ENCODE measurements at places on chromosomes 11 and 22.

GRCh38 chr11:84224042-84224441 is 937.9 kb upstream of the CCDC90B start:
- no peak for DNase-seq

GRCh38 chr22:47540011-47540410 is 777.6 kb downstream of the TBC1D22A start:
- DNase-seq, result no peak

- DNase-seq, result no peak
Measured at GRCh38 chr22:20964090-20964798, 2.8 kb upstream of the AIFM3 start.

DNA sequence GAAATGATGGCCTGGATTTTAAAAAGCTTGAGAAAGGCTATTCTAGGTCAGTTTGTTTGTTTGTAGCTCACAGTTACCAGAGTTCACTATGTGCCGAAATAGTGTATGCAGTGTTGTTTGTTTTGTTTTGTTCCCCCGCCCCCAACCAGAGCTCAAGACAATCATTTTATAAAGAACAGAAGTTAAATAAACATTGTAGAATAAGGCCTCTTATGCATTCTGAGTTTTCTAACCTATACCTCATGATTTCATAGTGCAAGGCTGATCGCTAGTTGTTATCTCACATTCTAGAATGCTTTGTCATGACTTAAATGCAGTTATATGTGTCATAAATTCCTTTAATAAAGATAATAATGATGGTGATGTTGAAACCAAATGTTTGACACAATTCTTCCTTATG is 7.8 kb downstream of the KCNA4 start:
- no peak for DNase-seq

GRCh38 chr22:30128511-30128910 is 48.2 kb downstream of the HORMAD2 start:
- no peak for DNase-seq

DNA sequence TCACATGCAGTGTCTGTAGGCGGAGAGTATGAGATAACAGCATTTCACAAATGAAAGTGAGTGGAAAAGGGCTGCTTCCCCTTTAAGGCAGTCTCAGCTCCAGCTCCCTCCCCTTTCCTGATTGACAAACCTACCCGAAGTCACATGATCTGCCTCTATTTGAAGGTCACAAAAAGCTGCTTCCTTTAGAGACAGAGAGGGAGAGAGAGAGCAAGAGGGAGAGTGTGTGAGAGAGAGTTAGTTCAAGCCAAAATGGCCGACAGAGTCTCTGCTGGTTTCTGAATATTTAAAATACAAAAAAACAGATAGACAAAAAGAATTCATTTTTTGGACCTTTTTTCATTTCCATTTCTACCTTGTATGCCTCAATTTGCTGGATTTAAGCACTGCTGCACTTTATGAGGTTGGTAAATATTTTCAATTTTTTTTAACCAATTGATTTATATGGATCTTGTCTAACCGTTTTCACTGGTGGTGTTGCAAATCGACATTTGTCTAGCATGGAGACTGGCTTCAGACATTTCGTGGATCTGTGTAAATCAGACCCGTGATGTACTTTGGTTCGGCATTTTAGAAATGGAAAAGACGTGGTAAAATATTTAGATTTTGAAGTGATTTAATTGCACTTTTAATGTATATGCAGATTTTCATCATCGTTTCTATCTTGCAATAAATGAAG is at the start of gene TNRC6B:
Gene TNRC6B (plus strand): TSS at position 188 of the 679 bp plus-strand sequence. CDS start 211 bp downstream, at position 399.
- peak; percentile 92 for DNase-seq

- DNase-seq, result no peak
Measured at GRCh38 chr11:77302752-77303151, 1.3 kb upstream of the GDPD4 start.

DNA sequence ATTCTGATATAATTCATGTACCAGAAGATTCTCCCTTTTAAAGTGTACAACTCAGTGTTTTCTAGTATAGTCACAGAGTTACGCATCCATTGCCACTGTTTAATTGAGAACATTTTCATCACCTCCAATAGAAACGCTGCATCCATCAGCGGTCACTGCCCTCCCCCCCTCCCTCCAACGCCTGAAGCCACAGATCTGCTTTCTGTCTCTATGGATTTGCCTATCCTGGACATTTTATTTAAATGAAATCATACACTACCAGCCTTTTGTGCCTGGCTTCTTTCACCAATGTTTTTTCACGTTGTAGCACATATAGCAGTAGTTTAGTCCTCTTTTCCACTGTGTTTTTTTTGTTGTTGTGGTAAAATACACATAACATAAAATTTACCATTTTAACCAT is 22.8 kb downstream of the TCP11L1 start:
- no peak for DNase-seq

DNA sequence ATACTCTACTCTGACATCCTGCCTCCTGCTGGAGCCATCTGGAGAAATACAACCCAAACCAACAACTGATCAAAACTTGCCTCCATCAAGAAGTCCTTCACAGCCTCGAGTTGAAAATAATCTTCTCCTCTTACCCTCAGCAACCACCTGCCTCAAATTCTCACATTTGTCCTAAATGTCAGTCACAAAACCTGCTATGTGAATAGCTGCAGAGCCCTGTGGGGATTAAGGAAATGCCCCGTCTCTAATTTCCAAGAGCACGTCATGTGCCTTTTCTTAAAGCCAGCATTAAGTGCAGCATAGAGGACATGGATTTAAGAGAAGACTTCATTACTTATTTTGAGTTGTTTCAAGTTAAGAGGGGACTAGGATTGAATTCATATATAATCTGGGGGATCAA is 105.9 kb downstream of the TRPC6 start:
- no peak for DNase-seq

- DNase-seq, result no peak
Measured at GRCh38 chr22:26302726-26303125, 126.3 kb upstream of the ASPHD2 start.

DNA sequence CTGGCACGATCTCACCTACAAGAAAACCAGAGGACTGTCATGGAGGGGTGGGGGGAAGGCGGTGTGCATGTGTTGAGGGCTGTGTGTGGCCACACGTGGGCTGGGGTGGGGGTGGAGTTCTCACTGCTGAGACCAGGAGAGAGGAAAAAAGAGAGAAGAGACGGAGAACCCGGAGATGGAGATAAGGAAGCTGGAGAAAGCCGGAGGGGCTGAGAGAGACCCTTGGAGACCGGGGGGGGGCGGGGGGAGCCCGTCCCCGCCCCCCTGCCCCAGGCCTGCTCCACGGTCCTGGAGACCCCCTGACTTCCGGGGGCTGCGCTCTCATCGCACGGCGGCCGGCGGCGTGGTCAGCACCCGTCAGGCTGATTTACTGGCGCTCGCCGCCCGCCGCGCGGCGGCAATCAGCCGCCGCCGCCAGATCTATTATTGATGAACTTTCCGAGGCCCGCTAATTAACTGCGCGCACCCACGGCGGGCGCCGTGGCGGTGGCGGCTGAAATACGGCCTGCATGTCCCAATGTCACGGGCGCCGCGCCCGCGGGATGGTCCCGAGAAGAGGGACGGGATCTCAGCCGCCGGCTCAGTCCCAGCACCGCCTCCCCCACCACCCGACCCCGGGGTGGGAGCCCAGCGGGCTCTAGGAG is 187.4 kb downstream of the MN1 start:
- no peak for DNase-seq

DNA sequence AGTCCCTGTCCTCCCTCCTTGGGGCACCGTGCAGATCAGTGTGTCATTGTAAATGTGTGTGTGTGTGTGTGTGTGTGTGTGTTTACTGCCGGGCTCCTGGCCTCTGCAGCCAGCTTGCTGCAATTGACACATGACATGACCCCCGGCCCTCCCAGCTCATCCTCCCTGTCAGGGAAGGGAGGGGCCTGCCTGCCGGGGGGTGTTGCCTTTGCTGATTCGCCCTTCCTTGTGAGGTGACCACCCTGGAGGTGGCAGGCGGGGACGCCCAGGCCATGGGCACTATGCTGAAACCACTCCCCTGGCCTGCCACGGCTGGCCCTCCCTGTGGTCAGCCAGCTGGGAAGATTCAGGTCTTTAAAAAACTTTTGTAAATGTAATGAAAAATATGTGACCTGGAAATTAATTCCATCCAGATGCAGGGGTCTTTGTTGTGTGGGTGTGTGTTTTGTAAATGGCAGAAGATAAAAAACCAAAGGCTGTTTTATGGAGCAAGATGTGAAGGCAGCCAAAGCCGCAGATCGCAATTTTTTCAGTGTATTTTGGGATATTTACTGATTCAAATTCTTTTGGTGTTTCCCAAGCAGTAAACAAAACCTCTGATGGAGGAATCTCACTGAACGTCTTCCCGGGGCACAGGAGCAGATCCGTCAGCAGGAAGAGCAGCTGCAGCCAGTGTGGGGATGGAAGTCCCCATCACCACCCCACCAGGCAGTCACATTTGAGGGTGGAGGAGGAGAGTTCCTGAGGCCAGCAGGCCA is 23.2 kb downstream of the SHISAL1 start:
- no peak for DNase-seq

DNA sequence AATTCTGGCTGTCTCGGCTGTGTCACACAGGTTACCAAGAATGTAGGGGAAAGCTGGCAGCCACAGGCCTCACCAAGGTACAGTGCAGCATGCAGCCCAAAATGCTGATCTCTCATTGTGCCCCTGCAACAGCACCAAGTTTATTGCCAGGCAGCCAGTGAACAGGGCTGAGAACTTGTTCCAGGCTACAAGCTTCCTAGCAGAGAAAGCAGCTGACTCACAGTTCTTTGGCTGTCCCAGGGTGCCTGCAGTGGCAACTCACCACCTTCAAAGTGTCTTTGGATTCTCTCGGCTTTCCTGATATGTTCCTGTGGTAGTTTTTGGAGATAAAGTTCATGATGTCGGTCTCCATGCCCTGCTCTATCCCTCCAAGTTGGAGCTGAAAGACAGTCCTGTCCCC is 719.1 kb upstream of the ANO3 start:
- DNase-seq, result no peak

GRCh38 chr11:103420593-103420992 is 311.4 kb downstream of the DYNC2H1 start:
- no peak for DNase-seq

DNA sequence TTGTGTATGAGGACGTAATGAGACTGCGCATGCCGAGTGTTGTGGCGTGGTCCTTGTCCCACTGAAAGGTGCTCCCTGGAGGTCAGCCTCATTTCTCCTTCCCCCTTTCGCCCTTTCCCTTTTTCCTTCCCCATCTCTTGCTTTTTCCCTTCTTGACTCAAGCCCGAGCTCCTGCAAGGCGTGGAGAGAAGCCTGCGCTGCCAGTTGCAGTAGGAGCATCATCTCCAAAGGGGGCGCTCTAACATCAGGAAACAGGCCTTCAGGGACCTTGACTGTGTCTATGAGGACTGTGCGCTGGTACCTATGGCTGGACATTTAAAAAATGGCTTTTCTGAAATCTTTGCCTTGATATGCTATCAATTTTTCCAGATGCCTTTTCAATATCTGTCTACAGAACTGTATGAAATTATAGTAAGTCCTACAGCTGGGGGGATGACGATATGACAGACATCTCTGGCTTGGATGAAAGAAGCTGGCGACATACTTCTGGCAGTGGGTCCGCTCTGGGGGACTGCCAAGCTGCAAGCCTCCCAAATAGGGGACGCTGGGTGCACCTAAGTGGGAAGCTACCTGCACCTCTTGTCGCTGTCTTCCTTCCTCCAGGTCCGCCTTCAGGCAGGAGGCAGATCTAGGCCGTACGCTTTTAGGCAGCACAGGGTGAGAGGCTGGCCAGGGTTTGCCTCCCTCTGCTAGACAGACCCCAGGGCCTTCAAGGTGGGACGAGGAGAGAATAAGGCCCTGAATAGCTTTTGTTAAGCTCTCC is 96.5 kb downstream of the NXPE2 start:
- DNase-seq, result no peak

DNA sequence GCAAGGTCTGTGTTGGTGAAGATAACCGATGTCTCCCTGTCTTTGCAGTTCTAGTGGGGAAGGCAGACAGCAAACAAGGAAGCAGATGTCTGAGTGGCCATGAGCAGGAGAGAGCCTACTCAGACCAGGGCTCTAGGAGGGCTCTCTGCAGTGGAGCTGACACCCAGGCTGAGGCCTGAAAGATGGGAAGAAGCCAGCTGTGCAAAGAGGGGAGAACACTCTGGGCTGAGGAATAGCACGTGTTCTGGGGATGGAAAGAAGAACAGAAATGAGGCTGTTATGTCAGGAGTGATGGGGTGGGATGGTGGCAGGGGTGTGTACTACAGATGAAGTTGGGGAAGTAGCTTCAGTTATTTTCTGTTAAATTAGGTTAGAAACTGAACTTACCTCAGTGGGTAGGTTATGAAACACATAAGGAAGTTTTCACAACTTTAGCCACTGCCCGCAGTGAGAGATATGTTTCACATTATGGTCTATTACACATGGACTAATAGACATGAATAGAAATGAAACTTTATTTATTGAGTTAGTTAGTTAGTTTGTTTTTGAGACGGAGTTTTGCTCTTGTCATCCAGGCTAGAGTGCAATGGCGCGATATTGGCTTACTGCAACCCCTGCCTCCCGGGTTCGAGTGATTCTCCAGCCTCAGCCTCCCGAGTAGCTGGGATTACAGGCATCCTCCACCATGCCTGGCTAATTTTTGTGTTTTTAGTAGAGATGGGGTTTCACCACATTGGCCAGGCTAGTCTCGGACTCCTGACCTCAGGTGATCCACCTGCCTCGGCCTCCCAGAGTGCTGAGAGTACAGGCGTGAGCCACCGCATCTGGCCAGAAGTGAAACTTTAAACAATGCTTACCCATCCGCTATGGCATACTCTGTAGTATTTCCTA is 7.8 kb downstream of the DCPS start:
- DNase-seq, result no peak

DNA sequence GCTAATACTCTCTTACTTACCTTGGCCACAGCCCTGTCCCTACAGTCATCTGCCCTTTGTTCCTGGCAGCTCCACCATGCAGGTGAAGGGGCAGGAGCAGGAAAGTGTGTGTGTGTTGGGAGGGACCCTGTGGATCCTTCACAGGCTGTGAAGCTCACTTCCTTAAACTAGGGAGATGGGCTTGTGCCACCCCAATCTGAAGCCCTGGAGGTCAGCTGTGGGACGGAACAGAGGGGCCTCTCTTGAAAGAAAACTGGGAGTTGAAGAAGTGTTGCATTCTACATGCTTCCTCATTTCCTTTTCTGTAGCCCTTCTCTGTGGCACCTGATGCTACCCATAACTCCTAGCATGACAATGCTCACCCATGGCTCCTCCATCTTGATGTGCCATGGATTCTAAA is 11.7 kb downstream of the FADS1 start:
- DNase-seq, result no peak

- no peak for DNase-seq
Measured at GRCh38 chr11:37203006-37203405, 605.0 kb upstream of the RAG2 start.

GRCh38 chr22:46777609-46777970 is 15.1 kb downstream of the TBC1D22A start:
- DNase-seq, result peak; percentile 34

GRCh38 chr11:74205181-74205580 is 34.1 kb downstream of the PPME1 start:
- DNase-seq, result no peak
